ENCODE measurements at places on chromosomes 4 and X.

DNA sequence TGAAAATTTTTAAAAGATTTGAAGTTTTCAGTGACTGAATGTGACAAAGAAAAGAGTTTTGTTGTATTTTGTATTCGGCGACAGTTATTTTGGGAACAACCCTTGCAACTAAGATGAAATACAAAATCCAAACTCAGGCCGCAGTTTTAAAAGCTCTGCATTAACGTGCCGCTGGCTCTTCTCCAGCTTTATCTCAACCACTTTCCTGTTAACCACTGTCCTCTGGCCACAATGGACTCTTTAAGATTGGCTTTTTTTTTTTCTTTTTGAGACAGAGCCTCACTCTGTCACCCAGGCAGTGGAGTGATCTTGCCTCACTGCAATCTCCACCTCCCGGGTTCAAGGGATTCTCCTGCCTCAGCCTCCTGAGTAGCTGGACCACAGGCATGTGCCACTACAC lies 22.1 kb upstream of the AMTN start:
- DNase-seq: no peak

DNA sequence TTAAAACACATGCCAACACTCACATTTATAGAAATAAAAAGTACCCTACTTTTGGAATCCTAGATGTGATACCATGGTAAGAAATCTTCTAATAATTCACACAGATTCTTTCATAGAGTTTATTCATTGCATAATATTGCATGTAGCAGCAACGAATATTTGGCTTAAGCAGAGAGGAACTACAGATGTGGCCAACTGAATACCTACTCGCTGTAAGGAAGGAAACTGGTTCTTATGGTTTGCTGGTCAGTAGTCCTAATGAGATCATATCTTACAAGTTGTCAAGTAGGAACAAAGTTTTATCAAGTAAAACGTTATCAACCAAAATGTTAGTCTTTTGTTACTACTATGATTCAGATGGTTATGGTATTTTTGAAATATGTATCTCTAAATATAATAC lies 996.1 kb downstream of the PDHA2 start:
- no peak for DNase-seq

- no peak for DNase-seq
Observed at GRCh38 chr4:88225232-88226105, 58.9 kb downstream of the PPM1K start.

DNA sequence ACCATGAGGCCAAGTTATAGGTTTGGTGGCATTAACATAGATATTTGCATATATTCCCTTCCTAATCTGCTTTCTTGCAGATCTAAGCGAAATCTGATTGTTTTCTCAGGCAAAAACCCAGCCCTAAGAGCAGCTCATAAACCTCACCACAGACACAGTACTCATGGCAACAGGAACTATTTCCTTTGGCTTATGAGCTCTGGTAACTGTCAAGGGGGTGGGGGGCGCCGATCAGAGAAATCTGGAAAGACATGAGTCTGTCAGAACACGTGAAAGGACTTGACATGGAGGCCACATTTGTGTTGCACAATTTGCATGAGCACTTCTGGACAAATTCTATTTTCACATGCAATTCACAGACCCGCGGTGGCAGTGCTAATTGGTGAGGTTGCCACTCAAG lies 83.7 kb downstream of the MGST2 start:
- DNase-seq: no peak

DNA sequence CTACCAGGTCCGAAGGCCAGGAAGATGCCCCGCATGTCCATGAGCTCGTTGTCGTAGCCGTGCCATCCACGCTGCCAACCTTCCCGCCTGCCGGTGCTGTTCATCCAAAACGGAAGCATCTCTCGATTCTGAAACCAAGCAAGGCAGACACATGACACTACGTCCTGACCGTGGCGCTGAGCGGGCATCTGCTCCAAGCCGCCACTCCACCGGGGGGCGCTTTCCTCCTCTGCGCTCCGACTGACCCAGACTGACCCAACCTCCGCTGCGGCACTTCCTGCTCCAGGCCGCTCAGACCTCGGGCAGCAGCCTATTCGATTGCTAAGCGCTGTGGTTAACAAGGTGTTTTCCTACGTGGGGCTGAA lies 120.5 kb downstream of the ENPP6 start:
- DNase-seq: no peak

- no peak for DNase-seq
Observed at GRCh38 chr4:181608181-181608580, 635.0 kb upstream of the TENM3 start.

GRCh38 chr4:138911909-138912703 lies 103.5 kb upstream of the NOCT start:
- DNase-seq: peak; percentile 92

- DNase-seq: no peak
Observed at GRCh38 chr4:19807505-19807904, 444.2 kb upstream of the SLIT2 start.

GRCh38 chr4:87326460-87326859 lies 3.8 kb upstream of the HSD17B13 start:
- DNase-seq: no peak

DNA sequence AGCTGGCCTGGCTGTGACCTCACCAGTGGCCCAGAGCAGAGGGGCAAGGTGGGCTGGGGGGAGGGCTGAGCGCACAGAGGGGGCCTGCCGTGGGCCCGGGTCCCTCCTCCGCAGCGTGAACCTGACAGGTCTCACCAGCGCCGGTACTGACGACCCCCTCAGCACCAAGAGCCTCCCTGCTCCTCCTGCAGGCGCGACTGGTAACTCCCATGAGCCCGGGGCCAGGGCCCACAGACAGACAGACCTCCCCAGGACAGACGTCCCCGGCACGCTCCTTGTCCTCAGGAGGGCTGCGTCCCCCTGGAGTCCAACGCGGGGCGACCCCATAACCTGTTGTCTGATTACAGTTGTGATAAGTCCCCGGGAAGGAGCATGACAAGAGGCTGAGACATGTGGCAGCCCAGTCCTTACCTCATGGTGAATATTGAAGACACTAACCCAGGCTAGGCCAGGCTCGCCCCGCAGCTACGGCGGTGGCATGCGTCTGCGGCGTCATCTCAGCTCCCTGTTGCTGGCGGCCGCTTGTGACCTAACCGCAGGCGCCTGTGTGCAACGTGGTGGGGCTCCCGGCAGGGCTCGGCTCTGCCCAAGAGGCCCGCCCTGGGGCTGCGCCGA lies 8.5 kb downstream of the AKAP17A start:
- DNase-seq: no peak

GRCh38 chr4:76546327-76546726 lies 111.3 kb downstream of the SHROOM3 start:
- DNase-seq: no peak

DNA sequence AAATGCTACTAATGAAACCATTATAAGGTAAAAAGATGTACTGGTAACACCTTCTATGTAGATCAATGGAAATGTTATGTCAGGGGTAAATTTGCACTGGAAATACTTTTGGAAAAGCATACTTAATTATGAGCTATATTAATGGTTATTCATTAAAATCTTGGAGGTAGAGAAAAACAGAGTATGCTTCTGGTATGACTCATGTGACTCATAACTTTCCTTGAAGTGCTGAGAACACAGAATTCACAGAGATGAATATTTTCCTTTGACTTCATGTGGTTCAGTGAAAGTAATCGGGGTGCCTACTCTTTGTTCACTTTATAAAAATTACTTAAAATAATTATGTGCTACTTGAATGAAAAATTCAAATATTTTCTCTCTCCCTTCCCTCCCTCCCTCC lies 254.2 kb downstream of the KCTD8 start:
- no peak for DNase-seq

DNA sequence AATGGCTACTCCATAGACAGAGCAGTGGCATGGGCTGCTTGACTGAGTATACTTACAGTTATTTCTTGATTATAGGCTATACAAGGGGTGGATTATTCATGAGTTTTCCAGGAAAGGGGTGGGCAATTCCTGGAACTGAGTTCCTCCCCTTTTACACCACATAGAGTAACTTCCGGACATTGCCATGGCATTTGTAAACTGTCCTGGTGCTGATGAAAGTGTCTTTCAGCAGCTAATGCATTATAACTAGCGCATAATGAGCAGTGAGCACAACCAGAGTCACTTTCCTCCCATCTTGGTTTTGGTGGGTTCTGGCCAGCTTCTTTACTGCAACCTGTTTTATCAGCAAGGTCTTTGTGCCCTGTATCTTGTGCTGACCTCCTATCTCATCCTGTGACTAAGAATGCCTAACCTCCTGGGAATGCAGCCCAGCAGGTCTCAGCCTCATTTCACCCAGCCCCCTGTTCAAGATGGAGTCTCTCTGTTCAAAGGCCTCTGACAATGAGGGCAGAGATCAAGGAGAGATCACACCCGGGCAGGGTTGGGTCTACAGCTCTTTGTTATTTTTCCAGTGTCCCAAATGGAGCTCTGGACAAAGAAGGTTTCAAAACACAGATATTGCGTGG lies 468.4 kb upstream of the PRKX start:
- DNase-seq: no peak

DNA sequence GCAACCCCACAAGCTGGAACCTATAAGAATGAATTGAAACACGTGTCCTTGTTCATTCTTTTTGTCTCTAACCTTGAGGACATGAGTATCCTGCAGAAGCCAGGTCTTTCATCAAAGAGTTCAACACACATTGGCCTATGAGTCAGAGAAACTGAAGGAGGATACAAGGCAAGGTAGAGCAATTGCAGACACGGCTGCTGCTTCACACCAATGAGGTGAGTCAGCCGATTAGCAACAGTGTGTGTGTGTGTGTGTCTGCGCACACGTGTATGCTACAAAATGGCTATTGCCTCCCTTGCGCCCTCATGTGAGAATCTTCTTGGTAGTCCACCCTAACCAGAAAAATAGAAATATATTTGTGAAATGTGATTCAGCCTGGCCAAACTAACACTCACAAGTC lies 1477.7 kb upstream of the IGFBP7 start:
- peak; percentile 72 for DNase-seq

DNA sequence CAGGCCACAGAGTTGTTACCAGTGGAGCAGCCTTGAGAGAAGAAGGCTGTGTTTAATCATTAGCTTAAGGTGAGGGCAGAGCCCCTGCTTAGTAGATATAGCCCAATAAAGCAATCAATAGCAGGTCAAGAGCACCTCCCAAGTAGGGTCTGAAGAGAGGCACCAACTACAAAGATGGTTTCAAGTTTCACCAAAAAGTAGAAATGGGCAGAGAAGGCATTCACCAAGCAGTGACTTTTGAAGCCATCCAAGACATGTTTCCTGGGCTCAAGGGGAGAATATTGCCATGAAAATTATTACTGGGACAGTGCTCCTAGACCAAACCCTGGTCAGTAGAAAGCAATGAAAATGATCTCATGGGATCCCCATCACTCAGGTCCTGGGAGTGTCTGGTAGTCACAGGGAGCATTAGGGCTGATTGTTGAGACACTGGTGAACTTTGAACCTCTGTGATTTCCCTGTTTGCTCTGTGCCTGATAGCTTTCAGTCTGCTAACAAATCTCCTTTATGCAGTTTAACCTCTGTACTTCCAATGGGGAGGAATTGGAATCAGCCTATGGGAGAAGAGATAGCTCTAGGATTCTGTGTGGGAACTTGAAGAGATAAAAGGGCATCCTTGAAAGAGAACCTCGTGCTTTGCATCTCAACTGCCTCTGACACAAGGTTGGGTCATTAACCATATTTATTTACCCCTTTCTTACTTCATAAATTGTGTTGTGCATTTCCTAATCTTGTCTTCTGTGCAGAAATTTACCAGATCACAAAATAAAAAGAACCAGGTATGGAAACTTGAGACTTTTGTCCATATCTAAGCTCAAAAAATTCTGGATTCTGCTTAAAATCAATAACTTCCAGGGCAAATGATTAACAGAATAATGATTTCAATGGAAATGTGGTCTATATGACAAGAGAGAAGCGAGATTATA lies 9.3 kb upstream of the OTC start:
- DNase-seq: peak; percentile 42

GRCh38 chr4:2182994-2183393 lies 58.9 kb downstream of the HAUS3 start:
- DNase-seq: no peak

GRCh38 chr4:5710065-5710960 lies 688 bp upstream of the EVC start:
- no peak for DNase-seq

- no peak for DNase-seq
Observed at GRCh38 chr4:98571161-98571786, 87.1 kb downstream of the TSPAN5 start.

DNA sequence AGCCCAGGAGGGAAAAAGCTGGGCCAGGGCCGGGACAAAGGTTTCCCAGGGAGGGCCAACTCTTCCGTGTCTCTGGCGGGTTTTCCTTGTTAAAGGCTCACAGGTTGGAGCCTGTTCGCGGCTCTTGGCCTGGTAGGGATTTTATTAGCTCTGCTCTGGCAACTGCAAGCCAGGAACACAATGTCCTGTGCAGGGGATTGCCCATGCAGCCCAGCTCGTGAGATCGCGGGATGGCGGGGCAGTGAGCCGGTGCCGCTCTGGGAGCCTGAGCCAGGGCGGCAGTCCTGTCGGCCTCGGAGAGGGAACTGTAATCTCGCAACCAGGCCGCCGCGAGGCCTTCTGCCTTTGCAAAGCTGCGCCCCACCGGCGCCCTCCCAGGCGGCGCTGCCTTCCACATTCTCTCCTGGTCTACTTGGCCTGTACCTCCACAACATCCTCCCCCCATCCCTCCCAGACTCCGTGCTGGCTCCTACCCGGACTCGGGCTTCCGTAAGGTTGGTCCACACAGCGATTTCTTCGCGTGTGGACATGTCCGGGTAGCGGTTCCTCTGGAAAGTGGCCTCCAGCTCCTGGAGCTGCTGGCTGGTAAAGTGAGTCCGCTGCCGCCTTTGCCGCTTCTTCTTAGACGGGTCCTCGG lies 2.1 kb downstream of the PITX2 start:
- no peak for DNase-seq

GRCh38 chr4:112277220-112277619 lies 8.5 kb downstream of the TIFA start:
- DNase-seq: no peak

- DNase-seq: peak; percentile 64
Observed at GRCh38 chr4:87853108-87853507, 20.3 kb downstream of the MEPE start.

- no peak for DNase-seq
Observed at GRCh38 chr4:19130866-19131265, 1109.3 kb upstream of the LCORL start.

GRCh38 chrX:39983715-39984114 lies 114.0 kb downstream of the BCOR start:
- no peak for DNase-seq

DNA sequence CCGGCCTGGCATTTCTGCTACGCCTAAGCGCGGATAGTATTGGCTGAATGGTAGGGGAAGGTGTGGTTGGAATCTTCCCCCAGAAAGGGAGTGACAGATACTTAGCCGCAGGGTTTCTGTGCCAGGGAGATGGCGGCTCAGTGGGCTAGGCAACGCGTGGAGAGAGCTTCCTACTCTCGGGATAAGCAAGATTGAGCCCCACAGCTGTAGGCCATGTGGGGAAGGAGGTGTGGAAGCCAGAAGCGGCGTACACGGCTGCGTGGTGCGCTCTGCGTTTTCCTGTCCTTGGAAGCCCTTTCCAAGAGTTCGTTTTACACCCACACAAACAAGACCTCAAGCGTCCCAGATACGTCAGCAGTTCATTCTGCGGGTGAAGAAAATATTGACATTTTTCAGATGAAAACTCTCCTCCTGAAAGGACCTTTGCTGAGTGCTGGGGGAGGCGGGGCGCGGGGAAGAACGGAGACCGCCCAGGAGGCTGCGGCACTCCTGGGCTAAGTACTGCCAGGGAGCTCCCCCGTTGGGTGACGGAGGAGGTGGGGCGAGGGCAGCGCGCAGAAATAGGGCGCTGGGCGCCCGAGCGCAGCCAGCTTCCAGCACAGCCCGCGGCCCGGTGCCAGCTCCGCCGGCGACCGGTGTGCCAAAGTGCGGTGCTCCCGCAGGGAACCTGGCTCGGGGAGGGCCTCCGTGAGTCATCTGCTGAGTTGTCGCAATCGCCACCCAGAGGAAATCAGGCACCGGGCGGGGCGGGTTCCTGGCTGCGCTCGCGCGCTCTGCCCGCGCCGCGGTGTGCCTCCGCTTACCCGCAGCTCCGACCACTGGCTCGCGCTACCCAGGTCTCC lies at the start of gene GPAT3:
Gene GPAT3 (plus strand): TSS at position 589 of the 842 bp plus-strand sequence. CDS start 515 bp downstream, outside the sequence.
- DNase-seq: peak; percentile 90

Data from HT-29 (cell line).